Prostate gland (tissue), 2 donors: ENCODE measurements at places on chromosomes 13 and 19.
A peak's percentile ranks its signal among the peaks of the same experiment; 100 is the strongest.

- no peak overlapping the region for H3K4me3 ChIP-seq
- H3K27me3 ChIP-seq = no peaks in the 10 kb centered on the region
- DNase-seq = peak; percentile 55
- no peaks in the 10 kb centered on the region for H3K4me1 ChIP-seq
These were observed 5.2 kb upstream of the ZNF507 start for GRCh38 chr19:32339988-32340874.

- H3K27ac ChIP-seq = peak overlapping the region; percentile 74
- peak; percentile 48 for DNase-seq
- H3K27me3 ChIP-seq = no peaks in the 10 kb centered on the region
- H3K4me1 ChIP-seq = peaks cover 26% of the 10 kb centered on the region
These were observed 46.7 kb upstream of the RNF113B start for GRCh38 chr13:98223741-98224140.

GRCh38 chr19:53903055-53903680 lies 5.9 kb upstream of the CACNG7 start:
- H3K4me1 ChIP-seq = no peaks in the 10 kb centered on the region
- peaks cover 22% of the 10 kb centered on the region for H3K27me3 ChIP-seq
- no peak overlapping the region for H3K4me3 ChIP-seq

DNA sequence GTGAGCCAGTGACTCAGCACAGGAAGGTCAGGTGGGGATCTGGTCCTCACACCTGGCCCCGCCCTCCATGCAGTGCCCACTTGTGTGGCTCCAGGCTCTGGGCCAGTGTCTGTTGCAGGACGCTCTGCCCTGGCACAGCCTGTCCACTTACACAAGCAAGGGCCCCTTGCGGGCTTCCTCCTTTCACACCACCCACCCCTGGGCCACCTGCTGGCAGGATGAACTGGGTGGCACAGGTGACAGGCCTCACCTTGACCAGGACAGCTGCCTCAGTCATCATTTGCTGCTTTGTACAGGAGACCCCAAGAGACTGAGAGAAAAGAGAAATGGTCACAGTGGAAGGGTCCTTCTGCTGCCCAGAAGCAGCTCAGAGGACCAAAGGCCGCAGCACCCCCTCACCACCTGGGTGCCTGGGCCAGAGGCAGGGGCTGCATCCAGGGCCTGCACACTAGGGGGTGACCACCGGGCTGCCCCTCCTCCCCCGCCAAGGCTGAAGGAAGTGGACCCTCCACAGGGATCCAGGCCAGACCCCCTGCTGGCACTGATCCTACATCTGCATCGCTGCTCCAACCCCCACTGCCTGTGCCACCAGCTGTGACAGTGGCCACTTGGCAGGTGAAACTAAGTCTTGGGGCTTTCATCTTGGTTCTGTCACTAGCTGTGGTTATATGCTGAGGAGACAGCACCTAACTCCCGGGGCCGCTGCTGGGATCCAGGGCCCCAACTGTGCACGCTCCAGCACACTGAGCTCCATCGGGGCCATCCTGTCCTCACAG lies 110.3 kb downstream of the TUBA3C start:
- no peaks in the 10 kb centered on the region for H3K4me1 ChIP-seq
- H3K27me3 ChIP-seq = no peaks in the 10 kb centered on the region
- no peak overlapping the region for H3K27ac ChIP-seq
- DNase-seq = no peak
- H3K36me3 ChIP-seq = no peaks in the 10 kb centered on the region

DNA sequence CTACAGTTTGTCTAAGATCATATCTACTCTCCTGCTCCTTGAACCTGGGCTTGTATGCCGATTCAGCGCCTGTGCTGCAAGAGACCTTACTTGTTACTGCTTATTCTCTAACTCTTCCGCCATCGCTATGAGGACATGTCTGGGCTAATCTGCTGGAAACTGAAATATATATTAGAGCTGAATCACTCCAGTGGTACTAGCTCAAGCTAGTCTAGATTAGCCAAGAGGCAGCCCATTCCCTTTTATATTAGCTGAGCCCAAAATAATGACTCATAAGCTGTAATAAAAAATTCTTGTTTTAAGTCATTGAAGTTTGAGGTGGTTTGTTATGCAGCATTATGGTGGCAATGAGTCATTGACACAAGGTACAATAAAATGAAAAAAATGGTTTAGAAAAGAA lies 52.8 kb downstream of the SLC6A16 start:
- H3K4me1 ChIP-seq = no peaks in the 10 kb centered on the region
- no peak overlapping the region for H3K4me3 ChIP-seq
- H3K36me3 ChIP-seq = no peaks in the 10 kb centered on the region
- DNase-seq = no peak
- H3K27ac ChIP-seq = no peak overlapping the region

DNA sequence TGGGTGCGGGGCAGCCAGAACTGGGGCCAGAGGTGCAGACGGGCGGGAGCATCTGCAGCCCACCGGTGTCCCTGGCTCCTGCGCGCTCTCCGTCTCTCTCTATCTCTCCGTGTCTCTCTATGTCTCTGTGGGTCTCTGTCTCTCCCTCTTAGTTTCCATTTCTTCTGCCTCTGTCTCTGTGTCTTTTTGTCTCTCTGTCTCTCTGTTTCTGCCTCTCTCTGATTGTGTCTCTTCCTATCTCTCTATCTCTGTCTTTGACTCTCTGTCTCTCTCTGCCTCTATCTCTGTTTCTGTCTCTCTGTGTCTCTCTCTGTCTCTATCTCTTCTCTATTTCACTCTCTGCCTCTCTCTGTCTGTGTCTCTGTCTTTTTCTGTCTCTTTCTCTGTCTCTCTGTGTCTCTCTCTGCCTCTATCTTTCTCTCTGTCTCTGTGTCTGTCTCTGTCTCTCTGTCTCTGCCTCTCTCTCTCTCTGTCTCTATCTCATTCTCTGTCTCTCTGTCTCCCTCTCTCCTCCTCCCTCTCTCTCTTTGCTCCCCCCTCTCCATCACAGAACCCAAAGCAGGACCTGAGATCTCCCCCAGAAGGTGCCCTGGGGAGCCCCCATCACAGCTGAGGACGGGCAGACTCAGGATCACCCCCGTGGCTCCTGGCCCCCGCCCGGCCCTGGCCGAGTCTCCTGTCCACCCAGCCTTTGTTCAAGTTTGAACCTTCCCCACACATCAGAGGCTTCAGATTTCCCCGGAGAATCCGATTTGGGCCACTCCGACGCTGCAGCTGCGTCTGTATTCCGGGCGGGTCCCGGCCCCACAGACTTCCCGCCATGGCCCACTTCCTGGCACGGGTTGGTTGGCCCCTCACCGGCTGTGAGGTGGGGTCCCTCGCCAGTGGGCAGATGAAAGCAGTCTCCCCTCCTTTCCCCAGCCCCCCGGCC lies 48.6 kb upstream of the TCF3 start:
- no peak for DNase-seq
- no peaks in the 10 kb centered on the region for H3K36me3 ChIP-seq
- no peaks in the 10 kb centered on the region for H3K4me1 ChIP-seq
- no peak overlapping the region for H3K4me3 ChIP-seq
- no peak overlapping the region for H3K27ac ChIP-seq
- peaks cover 12% of the 10 kb centered on the region for H3K27me3 ChIP-seq

- no peak overlapping the region for H3K4me3 ChIP-seq
- no peak overlapping the region for H3K27ac ChIP-seq
- H3K36me3 ChIP-seq = no peaks in the 10 kb centered on the region
- H3K4me1 ChIP-seq = no peaks in the 10 kb centered on the region
These were observed 14.4 kb upstream of the SACS start for GRCh38 chr13:23447927-23448326.

DNA sequence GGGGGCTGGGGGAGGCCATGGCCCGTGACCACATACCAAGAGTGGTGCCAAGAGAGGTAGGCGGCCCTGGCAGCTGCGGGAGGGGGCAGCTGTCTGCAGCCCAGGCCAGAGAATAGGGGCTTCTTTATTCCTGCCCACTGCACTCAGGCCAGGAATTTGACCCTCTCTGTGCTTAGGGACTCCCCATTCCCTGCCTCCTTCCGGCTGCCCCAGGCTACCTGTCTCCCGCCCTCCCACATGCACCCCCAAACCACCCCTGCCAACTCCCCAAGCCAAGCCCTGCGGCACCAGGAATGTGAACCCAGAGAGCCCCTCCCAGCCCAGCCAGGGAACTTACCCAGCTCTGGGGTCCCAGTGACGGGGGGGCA lies 687 bp downstream of the PLEKHA4 start:
- peak overlapping the region; percentile 69 for H3K27ac ChIP-seq
- H3K4me3 ChIP-seq = peak overlapping the region; percentile 20
- no peak for DNase-seq
- no peaks in the 10 kb centered on the region for H3K27me3 ChIP-seq

DNA sequence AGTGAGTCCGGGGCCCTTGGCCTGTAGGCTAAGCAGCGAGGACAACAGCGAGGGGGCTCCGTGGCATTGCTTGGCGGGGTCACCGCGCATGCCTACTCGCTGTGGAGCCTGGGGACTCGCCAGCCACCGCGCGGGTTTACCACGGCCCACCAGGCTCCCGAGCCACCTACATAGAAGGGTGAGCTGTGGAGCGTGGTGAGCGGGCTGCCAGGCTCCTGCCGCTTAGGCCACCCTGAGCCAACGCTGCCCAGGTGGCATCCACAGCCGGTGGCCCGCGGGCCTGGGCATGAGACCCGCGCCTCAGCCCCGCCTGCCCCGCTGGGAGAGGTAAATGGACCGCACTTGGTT lies 31.2 kb downstream of the C1QTNF9 start:
- no peaks in the 10 kb centered on the region for H3K27me3 ChIP-seq
- H3K4me1 ChIP-seq = no peaks in the 10 kb centered on the region
- H3K4me3 ChIP-seq = no peak overlapping the region
- no peak for DNase-seq

DNA sequence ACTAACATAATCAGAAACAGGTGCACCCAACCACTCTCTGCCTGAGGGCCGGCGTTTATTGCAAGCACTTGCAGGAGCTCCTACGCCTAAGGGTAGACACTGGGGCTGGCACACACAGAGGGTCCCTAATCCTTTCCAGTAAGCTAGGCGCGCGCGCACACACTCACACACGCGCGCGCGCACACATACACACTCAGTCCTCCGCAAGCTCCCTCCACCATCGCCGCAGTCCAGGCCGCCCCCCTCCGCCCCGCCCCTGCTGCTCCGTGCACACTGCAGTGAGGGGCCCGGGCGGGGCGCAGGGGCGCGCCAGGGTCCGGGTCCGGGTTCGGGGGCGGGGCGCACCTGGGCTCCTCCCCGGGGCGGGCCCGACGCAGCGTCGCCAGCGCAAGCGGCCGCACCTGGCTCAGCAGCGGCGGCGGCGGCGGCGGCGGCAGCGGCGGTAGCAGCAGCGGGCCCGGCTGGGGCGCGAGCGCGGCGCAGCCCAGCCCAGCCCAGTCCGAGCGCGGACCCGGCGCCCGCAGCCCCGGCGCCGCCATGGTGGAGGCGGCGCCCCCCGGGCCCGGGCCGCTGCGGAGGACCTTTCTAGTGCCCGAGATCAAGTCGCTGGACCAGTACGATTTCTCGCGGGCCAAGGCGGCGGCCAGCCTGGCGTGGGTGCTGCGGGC lies at the start of gene CAMSAP3:
TSS of gene CAMSAP3 (plus strand) at position 398 of the 668 bp plus-strand sequence. CDS start at position 538, 140 bp downstream.
- DNase-seq = peak; percentile 29
- no peaks in the 10 kb centered on the region for H3K36me3 ChIP-seq
- no peaks in the 10 kb centered on the region for H3K27me3 ChIP-seq
- H3K4me1 ChIP-seq = no peaks in the 10 kb centered on the region
- peak within 1 kb of the TSS; percentile 41 for H3K4me3 ChIP-seq

GRCh38 chr13:71871844-71872243 lies 4.8 kb upstream of the DACH1 start:
- no peaks in the 10 kb centered on the region for H3K4me1 ChIP-seq
- H3K4me3 ChIP-seq = no peak overlapping the region
- peak; percentile 8 for DNase-seq
- no peaks in the 10 kb centered on the region for H3K36me3 ChIP-seq
- H3K27ac ChIP-seq = no peak overlapping the region

DNA sequence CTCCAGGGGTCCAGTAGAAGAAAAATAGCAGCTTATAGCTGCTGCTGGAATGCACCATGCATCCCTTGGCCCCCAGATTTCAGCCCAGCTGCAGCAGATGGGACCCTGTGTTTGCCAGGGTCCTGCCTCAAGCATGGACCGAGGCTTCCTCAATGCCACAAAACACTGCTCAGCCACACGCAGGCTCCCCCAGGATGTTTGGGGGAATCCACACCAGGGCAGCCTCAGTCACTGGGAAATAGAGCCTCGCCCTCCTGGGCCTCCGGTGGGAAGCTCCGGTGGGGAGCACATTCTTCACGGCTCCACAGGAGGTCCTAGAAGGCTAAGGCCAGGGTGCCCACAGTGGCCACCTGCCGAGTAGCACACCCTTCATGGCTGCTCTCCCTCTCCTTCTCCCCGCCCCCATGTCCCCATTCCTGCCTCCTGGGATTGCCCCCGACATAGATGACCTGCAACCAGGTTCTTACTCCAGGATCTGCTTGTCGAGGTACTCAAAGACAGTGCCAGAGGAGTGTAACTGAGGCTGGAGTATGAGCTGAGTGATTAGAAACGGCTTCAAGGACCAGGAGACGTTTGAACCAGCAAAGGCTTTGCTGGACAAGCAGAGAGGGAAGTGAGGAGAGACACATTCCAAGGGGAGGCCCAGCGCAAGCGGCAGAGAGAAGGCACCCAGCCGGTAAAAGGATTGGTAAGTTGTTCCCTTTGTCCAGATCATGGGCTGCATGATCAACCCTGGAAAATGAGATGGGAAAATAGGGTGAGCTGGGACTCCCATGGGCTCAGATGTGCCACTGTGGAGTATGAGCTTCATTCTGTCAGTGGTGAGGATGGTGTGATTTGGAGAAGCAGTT lies 110.7 kb upstream of the UQCRFS1 start:
- DNase-seq = no peak
- H3K4me3 ChIP-seq = no peak overlapping the region
- no peaks in the 10 kb centered on the region for H3K36me3 ChIP-seq
- H3K27ac ChIP-seq = no peak overlapping the region
- no peaks in the 10 kb centered on the region for H3K27me3 ChIP-seq
